ENCODE measurements at places on chromosomes 12 and 14.

DNA sequence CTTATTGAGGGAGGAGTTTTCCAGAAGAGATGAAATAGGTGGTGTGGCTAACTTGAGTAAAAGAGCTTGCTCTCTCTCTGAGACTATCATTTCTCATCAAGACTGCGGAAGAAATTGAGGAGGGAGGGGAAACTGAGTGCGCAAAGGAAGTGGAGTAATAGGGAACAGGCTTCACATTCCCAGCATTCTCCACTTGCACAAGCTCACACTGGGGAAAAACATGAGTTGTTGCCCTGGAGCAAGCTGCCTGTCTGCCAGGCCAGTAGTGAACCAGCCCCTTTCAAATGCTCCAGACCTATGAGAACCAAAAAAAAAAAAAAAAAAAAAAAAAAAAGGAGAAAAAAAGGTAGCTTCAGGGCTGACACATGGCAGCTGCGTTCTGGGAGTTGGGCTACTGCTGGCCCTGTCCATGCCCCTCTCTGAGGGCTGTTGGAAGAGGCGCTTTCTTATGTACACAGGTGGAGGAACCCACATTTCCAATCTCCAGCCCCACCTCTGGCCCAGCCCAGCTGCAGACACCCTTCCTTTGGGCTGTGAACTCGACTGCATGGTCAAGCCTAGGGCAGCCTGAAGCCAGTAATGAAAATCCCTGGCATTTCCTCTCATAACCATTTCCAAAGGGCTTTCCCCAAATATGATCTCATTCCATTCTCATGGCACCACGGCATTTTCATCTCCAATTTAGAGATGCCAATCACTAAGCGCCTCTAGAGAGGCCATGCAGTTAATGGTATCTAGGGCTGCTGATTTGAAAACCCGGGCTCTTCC, 32.5 kb upstream of the EMP1 start:
- DNase-seq = no peak

- DNase-seq = no peak
These were observed 6.2 kb upstream of the ATN1 start for GRCh38 chr12:6921539-6921938.

DNA sequence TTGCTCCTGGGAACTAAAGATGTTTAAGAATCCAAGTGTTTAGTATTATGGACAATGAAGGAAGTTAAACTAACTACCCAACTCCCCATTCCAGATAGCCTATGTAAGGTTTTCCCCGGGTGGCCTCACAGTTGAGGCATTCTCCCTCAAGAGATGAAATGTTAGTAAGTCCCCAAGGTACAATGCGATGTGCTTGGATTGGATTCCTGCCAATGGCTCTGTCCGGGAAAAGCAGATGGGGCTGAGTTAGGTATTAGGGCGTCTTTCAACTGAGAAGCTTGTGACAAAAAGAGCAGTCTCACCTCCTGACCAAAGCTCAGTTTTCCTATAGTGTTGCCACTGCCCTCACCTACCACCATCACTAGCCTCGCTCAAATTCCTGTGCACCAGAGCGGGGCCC, 64.8 kb upstream of the E2F7 start:
- no peak for DNase-seq

- DNase-seq = no peak
These were observed 80.7 kb upstream of the KRR1 start for GRCh38 chr12:75592086-75592485.

DNA sequence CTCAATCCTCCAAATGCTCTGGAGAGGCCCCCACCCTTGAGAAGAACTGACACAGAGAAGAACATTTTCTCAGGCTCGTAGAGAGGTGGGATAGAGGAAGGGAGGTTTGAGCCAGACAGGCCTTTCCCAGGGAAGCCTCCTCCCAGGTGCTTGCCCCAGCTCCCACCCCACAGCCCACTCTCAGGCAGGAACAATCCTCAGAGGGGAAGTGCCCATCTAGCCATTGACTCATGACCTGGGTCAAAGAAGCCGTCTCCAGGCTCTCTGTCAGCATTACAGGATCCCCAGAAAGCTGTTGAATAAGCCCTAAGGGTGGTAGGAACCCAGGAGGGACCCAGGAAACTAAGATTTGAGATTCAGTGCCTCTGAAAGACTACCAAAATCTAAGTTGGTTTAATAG, 3.8 kb downstream of the AQP6 start:
- DNase-seq = no peak

DNA sequence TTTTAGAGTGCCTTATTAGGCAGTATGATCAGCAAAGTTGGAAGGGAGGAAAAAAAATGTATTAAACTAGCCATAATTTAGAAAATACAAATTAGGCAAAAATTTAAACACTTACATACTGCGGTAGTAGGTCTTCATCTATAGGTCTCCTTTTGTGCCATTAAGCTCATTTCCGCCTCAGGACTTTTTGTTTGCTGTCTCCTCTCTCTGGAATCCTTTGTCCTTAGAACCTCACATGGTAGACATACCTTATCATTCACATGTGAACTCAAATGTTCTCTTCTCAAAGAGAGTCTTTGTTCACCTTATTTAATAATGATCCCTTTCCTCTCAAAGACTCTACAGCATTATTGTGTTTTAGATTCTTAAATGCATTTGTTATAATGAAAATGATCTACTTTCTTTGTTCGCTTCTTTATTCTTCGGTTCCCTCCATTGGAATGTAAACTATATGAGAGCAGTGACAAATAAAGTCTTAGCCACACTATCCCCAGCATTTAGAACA, 14.7 kb downstream of the FANCM start:
- no peak for DNase-seq

GRCh38 chr14:33056213-33056612, 117.5 kb downstream of the NPAS3 start:
- no peak for DNase-seq

DNA sequence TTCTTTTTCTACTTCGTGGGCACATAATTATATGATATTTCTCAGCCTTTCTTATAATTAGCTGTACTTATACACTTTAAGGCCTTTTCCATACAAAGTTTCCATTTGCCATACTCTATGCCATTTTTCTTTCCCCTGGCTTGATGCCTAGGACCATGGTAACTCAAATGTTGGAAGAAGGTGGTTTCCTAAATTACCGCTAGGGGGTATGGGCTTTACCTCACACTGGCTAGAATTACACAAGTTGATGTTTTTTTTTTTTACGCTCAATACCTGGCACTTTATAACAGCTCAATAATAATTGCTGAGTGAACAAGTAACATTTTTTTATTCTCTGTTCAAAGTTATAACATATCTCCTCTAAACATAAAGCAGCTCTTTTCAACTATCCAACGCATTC, 306.8 kb upstream of the LRFN5 start:
- no peak for DNase-seq

GRCh38 chr12:70190262-70191010, 52.8 kb upstream of the CNOT2 start:
- DNase-seq = no peak

DNA sequence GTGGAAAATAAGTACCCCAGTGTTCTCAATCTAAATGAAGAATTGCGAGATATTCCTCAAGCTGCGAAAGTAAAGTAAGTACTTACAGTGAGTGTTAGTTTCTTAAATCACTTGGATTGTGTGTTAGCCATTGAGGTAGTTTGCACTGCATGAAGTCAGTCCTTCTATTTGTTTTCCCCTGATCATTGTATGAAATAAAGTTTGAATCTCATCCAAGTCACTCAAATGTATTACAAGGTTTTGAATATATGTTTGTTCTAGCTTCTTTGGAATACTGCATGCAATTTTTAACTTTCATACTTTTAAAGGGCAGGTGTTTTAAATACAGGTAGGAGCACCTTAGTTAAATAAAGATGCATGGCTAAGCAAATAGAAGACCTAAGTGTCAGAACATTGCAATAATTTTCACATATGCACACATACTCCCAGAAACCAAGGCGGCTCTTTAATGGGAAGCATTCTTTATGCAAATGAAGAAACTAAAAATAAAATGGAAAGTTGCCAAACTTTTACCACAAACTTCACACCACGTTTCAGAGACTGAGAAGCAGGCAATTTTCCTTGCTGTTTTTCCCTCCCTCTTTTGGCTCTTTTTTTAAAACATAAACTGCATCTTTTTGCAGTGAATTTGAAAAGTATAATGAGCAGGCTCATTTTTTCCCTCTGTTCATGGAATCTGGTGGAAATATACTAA, 105.6 kb downstream of the GPR135 start:
- DNase-seq = no peak

DNA sequence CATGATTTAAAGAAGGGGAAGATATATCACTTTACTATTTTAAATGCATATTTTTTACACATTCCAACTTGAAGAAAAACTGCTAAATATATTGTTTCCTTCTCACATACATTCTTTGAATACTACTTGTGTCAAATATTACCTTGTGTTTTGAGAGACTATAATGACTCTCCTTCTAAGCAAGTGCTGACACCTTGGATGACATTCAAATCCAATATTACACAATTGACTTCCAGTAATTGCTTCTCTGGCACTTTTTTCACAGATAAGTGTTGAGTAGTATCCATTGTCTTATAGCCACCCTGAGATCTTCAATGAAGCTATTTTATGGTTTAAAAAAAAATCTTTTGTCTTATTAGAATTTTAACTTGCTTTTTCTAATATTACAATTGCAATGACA, 61.2 kb upstream of the ST8SIA1 start:
- no peak for DNase-seq

- peak; percentile 76 for DNase-seq
These were observed 511 bp downstream of the ANO6 start for GRCh38 chr12:45216230-45216982.

DNA sequence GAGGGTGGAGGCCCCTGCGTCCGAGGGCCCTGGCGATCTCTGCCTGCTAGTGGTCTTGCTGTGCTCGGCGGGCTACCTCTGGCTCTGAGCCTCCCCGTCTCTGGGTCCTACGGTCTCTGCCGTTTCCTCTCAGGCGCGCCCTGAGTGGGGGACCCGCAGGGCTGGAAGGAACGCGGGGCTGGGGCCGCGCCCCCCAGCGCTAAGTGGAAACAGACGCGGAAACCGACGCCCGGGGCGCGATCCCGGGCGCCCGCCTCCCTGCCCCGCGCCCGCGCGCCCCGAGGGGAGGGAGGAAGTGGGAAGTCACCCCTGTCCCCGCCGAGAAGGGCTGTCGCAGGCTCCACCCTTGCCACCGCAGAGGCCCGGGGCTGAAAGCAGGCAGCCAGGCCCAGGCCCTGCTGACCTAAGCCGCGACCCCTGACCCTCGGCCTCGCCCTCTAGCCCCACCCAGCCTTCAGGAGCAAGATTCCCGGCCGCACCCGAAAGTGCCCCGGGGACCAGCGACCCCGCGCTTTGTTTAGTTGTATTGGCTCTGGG, 831 bp downstream of the CRIP1 start:
- no peak for DNase-seq

- DNase-seq = no peak
These were observed 51.3 kb upstream of the AMIGO2 start for GRCh38 chr12:47131011-47131410.

DNA sequence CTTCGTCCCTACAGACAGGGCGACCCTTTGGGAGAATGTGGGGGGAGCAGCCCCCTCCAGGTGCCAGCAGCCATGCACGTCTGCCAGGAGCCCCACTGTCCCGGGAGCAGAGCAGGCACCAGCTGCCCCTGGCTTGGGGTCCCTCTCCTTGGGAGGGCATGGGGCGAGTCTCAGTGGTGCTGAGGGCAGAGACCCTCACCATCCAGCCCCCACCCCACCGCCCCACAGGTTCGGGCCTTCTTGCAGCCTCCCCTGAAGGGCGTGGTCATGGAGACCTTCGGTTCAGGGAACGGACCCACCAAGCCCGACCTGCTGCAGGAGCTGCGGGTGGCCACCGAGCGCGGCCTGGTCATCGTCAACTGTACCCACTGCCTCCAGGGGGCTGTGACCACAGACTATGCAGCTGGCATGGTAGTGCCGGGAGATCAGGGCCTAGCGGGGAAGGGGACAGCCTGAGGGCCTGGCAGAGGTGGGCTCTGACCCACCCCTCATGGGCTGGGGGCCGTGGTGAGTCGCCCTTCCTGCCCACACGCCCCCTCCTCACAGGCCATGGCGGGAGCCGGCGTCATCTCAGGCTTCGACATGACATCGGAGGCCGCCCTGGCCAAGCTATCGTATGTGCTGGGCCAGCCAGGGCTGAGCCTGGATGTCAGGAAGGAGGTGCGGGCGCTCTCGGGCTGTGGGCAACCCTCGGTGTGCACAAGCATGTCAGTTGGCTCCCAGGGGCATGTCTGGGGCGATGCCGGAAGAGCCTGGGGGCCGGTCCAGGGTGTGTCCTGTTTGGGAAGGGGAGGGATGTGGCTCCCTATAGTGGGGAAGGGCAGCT, 18.8 kb downstream of the ASPG start:
- DNase-seq = no peak

- DNase-seq = no peak
These were observed 9.4 kb upstream of the BCL11B start for GRCh38 chr14:99281396-99281795.

DNA sequence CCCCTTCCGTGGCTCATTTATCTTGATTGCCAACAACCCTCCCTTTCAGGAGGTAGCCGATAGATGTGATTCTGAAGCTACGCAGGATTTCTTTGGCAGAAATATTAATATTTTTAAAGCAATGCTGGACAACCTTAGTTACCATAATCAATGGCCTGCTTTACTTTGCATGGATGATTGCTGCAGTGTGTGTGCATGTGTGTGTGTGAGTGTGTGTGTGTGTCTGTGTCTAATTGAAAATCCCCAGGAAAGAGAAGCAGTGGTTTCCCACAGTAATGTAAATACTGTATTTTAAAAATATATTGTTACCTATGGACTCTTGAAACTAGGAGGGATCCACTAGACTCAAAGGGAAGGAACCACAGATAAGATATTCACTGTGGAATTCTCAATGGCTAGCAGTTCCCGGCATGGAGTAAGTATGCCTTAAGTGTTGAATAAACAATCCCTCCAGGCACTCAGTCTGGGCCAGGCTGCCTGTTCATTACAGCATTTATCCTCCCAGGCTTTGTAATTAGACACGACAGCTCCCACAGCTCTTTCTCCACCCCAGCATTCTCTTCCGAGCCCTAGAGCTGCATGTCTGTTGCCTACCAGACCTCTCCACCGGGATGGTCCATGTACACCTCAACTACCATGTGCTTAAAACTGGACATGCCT, 22.5 kb upstream of the C14orf132 start:
- no peak for DNase-seq

DNA sequence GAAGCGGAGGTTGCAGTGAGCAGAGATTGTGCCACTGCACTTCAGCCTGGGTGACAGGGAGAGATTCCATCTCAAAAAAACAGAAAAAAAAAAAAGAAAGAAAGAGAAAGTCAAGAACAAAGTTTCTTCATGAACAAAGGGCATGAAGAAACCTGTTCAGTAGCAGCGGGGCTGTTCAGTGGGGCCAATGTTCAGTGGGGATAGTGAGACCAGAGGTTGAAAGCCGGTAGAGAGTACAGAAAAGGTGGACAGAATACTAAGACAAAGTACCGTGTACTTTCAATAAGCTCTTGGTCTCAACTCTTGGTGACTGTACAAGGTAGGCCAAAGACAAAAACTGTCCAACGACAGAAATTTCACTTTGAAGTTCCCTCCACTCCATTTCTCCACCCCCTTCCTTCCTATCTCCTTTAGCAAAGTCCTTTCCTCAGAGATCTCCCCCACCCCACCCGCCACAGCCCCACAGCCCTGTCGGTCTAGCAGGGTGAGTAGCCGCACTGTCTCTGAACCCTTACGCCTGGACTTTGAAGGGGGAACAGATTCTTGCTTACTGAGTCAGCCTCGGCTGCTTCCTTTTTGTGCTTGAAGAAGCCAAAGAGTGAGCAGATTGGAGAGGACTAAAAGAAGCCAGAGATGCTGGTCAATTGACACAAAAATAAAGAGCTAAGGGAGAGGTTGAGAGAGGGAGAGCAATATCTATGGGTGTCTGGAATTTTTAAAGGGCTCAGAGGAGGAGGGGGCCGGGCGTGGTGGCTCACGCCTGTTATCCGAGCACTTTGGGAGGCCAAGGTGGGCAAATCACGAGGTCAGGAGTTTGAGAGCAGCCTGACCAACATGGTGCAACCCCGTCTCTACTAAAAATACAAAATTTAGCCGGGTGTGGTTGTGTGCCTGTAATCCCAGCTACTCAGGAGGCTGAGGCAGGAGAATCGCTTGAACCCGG, 44.2 kb upstream of the FOS start:
- DNase-seq = peak; percentile 83

Measured in sigmoid colon (tissue), 7 donors.